ENCODE measurements at places on chromosomes 3 and 15.

GRCh38 chr3:36743826-36744225 lies 20.5 kb downstream of the DCLK3 start:
- DNase-seq, result no peak

- DNase-seq, result no peak
Measured at GRCh38 chr15:50355619-50355905, 564 bp upstream of the GABPB1 start.

DNA sequence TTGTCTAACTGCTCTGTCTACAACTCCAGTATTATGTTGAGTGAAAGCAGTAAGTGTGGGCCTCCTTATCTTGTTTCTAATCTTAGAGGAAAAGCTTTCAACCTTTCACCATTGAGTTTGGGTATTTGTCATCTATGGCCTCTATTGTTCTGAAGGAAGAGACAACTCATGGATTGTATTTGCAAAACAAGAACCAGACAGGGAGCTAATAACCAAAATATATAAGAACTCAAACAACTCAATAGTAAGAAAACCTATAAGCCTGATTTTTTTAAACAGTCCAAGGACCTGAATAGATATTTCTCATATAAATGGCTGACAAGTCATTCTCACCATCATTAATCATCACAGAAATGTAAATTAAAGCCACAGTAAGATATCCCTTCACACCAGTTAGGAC lies 113.0 kb downstream of the TAFA4 start:
- no peak for DNase-seq

- no peak for DNase-seq
Measured at GRCh38 chr3:161345023-161345422, 26.3 kb downstream of the SPTSSB start.

- no peak for DNase-seq
Measured at GRCh38 chr15:31001702-31002101, 10.3 kb upstream of the MTMR10 start.

GRCh38 chr3:159872374-159873109 lies 116.1 kb upstream of the IL12A start:
- DNase-seq, result no peak

- DNase-seq, result no peak
Measured at GRCh38 chr3:52561028-52561747, 24.8 kb downstream of the UQCC5 start.

- no peak for DNase-seq
Measured at GRCh38 chr15:77597804-77598453, 34.8 kb downstream of the LINGO1 start.

GRCh38 chr3:8313560-8314267 lies 187.9 kb upstream of the LMCD1 start:
- no peak for DNase-seq

GRCh38 chr3:112456147-112456546 lies 43.1 kb downstream of the BTLA start:
- DNase-seq, result no peak

DNA sequence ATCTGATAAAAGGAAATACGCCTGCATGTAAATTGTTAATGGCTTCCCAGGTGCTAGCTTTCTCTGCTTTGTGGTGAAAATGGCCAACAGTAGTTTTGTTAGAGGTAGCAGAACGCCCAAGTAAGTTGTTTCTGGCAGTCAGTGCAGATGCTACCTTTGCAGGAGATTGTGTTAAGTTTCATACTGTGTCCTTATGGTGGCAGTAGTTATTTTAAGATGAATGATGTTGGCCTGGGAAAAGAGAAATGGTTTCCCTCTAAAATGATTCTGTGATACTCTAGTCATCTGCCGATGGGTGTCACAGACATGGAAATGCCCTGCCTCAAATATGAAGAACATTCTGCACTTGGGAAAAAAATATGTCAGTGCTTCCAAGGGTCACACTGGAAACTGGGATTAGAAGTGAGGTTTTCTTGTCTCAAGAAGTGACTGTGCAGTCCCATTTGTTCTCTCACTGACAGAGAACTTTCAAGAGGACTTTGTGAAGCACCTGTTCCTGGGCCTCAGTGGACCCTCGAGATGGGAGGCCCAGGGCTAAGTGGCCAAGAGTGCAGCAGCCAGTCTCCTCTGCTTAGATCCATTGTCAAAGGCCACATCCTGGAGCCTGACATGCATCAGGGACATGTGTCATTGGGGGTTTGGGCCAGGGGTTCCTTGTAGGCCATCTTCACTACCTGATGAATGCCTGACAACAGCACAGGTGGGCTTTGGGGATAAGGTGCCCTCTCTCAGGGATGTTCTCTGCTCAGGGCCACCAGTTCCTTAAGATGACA lies 393.3 kb downstream of the CACNA2D3 start:
- DNase-seq, result no peak

DNA sequence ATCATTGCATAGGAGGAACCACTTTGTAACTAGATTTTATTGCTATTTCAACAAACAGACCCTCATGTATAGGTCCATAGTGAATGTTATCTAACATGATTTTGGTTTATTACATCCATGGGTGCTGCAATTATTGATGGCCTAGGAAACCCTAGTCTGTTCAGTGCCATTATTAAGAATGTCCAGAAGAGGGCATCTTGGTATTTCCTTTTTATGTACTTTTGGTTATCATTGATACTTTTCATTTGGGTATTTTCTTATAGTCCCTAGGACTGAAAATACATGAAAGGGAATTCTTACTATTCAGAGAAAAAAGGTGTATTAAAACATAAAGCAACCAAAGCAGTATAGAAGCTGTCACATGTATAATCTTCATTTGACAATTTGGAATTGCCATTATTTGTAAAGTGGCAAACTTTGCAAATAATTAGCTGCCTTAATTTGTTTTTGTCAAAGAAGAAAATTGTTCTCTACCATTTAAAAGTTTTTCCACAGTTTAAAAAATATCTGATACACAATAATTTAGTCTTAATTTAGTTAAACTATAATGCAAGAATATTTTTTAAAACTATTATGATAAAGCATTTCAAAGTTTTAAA lies 48.7 kb downstream of the CNOT10 start:
- no peak for DNase-seq

- no peak for DNase-seq
Measured at GRCh38 chr15:74209560-74209958, 7.0 kb upstream of the STRA6 start.

DNA sequence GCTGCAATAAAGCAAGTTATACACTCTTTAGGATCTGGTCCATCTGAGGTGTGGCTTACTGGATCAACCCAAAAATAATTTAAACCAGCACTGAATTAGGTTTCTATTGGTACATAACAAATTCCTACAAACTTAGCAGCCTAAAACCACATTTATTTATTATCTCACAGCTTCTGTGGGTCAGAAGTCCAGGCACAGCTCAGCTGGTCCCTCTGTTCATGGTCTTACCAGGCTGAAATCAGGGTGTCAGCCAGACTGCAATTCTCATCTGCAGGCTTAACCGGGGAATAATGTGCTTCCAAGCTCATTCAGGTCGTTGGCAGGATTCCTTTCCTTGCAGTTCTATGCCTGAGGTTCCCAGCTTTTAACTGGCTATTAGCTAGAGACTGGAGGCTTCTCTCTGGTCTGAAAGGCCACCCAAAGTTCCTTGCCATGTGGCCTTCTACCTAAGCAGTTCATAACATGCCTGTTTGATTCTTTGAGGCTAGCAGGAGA lies 477.4 kb upstream of the WNT5A start:
- DNase-seq, result no peak

GRCh38 chr3:72284471-72284870 lies 499.5 kb upstream of the PROK2 start:
- DNase-seq, result no peak

- no peak for DNase-seq
Measured at GRCh38 chr3:52249683-52250082, 4.1 kb downstream of the PPM1M start.

DNA sequence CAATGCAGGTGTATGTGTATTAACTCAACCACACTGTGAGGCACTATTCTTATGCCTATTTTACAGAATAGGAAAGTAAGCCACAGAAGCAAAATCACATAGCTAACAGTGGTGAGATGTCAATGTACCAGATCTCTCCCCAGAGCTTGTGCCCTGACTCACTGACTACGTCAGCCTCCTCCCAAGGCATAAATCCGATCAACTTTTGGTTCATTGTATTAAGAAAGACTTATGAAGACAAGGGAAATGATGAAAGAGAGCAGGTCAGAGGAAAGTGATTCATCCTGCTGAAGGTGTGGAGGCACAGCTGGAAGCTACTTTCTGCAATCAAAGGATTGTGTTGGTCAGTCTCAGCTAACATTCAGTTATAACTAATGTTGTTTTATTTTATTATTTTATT lies 33.0 kb upstream of the SV2B start:
- no peak for DNase-seq

DNA sequence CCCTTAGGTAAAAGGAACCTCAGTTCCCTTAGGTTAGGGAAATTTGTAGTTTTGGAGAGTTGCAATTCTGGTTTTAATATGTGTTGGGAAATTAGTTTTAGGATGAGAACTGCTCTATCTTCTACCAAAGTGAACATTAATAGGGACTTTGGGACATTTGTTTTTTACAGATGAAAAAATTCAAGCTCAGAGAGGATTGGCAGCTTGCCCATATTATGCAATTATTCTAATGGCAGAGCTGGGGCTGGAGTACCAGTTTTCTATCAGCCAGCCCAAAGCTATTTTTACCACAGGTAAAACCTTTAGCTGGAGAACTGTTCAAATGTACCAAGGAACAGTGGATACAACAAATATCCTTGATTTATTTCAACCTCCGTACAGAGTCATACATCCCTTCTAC lies 127.0 kb downstream of the CPNE4 start:
- DNase-seq, result no peak

GRCh38 chr3:113245761-113246161 lies 34.4 kb downstream of the BOC start:
- no peak for DNase-seq

DNA sequence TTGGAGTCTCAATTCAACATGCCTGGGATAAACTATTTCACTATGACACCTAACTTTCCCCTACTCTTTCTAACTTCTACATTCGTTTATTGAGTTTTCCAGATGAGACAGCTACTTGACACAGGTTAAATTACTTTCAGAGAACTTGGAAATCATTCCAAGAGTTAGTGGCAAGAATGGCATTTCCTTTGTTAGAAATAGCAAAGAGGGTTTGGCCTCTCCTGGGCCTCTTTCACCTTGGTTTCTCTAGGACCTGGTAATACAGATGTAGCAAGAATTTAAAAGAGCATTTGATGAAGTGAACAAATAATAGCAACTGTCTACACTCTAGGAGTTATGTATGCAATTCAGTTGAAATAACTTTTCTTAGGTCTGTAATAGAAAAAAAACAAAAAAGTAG lies 748.9 kb downstream of the MECOM start:
- DNase-seq, result no peak

DNA sequence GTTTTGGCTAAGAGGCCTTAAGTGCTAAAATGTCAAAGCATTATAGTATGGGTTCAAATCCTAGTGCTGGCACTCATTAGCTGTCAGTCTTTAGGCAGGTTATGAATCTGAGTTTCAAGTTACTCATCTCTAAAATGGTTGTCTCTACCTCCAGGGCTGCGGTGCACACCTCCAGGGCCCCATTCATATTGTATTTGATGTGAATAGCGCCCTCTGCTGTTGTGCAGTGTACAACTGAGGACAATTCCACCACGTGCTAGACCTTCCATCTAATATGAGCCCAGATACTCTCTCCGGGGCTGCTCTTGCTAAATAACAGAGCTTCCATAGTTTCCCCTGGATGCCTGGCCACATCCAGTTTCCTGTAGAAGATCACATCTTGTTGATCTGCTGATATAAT lies 54.3 kb downstream of the OXNAD1 start:
- DNase-seq, result peak; percentile 69

DNA sequence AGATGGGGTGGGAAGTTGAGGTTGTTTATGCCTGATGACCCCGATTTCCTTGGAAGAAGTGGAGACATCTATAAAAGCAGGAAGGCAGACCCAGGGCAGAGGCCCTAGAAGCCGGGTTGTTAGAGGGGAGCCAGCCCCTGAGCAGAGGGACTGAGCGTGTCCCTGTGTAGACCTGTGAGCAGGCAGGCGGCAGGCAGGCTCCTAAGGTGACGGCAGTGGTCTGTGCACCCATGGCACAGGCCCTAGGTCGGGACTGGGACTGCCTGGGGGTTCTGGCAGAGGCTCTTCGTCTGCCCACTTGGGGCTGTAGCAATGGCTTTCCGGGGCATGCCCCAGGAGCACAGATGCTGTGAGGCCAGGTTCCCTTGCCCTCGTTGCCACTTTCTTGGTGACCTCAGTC lies 9.9 kb downstream of the SEMA4B start:
- DNase-seq, result no peak

DNA sequence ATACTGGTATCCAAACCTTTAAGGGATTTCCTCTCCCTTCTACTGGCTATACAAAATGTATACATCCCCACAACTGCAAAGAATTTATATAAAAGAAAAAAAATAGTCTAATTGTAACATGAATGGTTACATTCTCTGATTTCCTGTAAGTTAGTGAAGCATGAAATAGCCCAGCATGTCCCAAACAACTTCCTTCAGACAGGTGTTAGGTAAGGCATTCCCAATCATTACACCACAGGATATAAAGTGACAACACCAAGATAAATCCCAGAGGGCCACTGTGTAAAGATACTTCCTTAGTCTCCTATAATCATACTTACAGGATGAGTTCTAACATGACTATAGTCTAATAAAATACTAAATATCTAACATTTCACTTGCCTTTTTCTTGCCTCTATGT lies 7.6 kb downstream of the CMTM6 start:
- DNase-seq, result no peak

- no peak for DNase-seq
Measured at GRCh38 chr3:73364517-73364916, 260.2 kb downstream of the PDZRN3 start.

DNA sequence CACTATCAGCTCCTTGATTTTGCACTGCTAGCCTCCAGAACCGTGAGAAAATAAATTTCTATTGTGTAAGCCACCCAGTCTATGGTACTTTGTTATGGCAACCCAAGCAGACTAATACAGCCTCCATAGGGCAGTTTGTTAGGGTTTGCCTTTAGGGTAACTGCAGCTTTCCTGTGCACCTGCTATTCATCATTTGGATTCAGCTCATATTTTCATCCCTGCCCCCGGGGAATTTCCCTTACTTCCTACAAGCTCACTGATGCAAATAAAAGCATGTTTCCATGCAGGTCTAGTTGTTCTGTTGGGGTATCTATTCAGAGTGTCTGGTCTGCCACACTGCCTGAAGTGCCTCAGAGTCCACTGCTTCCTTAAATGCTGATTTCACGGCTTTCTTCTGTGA lies 48.6 kb upstream of the ATOSA start:
- DNase-seq, result no peak

DNA sequence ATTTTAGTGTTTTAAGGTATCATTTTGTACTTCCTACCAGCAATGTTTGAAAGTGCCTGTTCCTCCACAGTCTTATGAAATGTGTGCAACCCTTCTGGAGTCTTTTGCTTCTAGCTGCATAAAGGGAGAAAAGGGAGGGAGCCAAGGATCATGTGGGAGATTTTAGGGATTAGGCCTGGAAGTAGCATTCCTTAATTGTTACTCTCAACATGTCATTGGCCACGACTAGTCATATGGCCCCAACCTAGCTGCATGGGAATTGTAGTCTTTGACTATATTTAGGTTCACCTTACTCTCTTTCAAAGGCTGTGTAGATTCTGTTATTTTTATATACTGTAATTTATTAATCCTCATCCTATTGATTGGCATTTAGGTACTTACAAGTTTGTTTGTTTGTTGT lies 14.9 kb downstream of the CRTAP start:
- DNase-seq, result no peak

Data from stimulated activated CD4-positive, alpha-beta T cell treated with anti-CD3 and anti-CD28 coated beads, TNF-alpha, amount 100 ng/mL, for 1 hour (primary cell).